ENCODE measurements at places on chromosomes 3 and 15.

DNA sequence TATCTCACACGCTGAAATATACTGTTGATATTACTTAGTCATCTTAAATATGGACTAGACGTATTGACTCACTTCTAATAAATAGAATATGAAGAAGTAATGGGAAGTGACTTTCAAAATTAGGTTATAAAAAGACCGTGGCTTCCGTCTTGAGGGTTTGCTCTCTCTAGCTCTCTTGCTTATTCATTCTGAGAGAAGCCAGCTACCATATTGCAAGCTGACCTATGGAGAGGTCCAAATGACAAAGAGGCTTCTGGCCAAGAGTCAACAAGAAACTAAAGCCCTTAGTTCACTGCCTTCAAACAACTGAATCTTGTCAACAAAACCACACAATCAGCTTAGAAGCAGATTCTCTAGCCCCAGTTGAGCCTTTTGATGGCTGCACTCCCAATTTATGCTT lies 46.1 kb downstream of the SLC9C1 start:
- DNase-seq, result no peak

DNA sequence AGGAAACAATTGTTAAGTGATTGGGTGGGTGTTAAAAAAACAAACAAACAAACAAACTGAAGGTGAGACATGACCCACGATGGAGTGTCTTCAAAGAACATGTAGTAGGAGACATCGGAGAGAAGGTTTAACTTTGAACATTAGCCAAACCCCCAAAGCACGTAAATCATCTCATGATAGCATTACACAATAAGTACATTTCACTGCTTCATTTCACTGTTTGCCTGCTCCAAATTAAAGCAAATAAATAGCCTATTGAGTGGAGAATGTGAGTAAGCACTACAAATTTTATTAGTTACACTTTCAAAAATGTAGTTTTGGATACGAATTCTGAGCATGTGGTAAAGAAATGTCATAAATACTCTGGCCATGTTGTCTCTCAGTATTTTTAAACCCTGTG lies 287.0 kb downstream of the SI start:
- DNase-seq, result no peak

DNA sequence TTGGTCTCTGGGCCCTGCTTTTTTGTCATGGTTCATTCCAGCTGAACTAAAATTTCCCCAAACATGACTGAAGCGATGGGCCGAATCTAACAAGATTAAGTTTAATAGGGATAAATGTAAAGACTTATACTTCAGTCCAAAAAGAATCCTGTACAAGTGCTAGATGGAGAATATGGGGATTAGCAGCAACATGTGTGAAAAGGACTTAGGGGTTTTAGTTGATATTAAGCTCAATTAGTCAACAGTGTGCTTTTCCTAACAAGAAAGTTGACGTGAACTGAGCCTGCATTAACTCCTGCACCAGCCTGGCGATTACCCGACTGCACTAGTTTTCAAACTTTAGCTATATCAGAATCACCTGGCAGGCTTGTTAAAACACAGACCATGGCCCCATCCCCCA lies 61.0 kb upstream of the BBX start:
- DNase-seq, result no peak

GRCh38 chr15:63833021-63833696 lies 589 bp downstream of the HERC1 start:
- no peak for DNase-seq

GRCh38 chr3:181690769-181691168 lies 21.0 kb upstream of the SOX2 start:
- no peak for DNase-seq

DNA sequence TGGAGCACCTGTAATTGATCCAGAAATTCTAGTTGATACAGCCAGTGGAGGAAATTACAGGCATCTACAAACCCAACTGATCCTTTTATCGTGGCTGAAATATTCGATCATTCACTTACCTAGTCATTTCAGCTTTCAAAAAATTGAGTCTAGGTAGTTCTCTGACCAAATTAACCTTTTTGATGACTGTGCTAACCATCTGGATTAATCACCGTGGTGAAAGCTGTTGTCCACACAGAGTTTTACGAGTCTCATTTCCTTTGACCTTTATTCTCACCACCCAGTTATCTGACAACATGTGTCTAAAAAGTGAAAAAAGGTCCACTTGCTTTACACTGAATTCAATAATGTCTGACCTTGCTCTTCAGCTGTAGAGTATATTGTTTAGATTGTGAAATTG lies 354.3 kb downstream of the AGBL1 start:
- DNase-seq, result no peak

GRCh38 chr15:88646088-88646405 lies 7.2 kb downstream of the ISG20 start:
- no peak for DNase-seq

DNA sequence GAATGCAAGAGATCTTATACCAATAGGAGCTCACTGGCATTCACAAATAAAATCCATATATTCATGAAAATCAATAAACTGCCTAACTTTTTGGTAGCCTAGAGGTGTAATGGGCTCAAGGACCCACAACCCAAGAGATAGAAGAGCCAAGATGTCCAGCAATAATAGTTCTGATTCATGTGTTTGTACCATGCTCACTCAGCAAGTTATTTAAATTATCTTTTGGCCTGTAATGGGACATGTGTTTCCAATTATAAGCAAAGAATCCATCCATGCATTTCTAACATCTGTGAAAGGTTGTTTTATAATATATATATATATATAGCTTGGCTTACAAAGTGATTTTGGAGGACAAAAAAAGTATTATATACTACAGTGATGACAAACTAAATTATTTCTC lies 29.7 kb upstream of the SHC4 start:
- no peak for DNase-seq

DNA sequence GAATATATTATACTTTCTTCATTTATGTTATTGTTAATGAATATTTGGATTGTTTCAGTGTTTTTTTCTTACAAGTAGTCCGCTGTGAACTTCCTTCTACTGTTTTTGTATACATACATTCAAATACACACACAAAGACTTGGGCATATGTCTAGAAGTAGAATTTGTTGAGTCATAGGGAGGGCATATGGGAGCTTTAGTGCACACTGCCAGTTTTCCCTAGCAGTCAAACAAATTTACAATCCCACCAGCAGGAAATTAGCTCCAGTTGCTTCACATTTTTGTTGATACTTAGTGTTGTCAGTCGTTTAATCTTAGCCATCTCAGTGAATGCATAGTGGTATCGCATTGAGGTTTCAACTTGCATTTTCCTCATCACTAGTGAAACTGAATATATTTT lies 492.3 kb downstream of the DIPK2A start:
- no peak for DNase-seq

DNA sequence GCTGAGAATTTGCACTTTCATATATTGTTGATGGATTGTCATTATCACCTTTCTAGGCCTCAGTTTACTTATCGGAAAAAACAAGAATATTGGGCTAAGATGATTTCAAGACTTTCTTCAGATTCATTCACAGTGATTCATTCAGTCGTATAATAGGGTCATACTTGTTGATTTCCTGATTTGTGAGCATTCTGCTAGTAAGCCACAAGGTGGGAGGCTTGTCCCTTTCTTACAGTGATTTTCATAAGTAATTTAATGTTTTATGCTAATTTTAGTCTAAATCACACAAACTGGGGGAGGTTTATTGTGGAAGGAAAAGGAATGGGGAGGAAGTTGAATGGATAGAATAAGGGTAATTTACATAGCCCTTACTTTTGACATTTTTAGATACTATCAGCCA lies 126.8 kb upstream of the GOLGA6L4 start:
- DNase-seq, result no peak

GRCh38 chr15:70169147-70169546 lies 71.4 kb upstream of the TLE3 start:
- DNase-seq, result no peak

DNA sequence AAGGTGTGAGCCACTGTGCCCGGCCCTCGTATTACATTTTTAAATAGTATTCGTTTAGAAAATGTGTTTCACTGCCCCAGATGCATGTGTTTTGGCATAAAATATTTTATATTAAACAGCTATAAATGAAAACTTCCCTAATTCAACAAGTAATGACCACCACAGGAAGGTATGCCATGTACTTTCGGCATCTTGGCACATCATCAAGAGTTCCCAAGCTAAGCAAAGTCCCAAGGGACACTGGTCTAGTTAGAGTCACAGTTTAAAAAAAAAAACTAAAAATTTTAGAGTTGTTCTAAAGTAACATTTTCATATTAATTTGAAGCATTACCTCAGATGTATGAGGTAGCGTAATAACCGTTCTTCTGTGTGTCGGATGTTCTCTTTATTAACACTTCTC lies 15.6 kb upstream of the ARPP19 start:
- DNase-seq, result no peak

DNA sequence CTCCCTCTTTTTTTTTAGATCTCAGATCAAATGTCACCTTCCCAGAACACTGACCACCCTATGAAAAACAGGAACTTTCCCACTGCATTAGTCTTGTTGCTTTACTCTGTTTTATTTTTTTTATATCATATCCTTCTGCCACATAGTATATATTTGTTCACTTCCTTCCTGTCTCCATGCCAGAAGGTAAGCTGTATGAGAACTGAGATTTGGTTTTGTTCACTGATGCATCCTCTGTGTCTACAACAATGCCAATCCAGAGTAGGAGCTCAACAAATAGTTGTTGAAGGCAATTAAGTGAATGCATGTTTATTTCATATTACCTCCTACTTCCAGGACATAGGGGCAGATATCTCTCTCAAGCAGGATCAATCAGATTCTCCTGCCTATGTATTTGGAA lies 114.4 kb downstream of the TPRG1 start:
- DNase-seq, result no peak

GRCh38 chr3:72011485-72011884 lies 226.5 kb upstream of the PROK2 start:
- DNase-seq, result no peak

DNA sequence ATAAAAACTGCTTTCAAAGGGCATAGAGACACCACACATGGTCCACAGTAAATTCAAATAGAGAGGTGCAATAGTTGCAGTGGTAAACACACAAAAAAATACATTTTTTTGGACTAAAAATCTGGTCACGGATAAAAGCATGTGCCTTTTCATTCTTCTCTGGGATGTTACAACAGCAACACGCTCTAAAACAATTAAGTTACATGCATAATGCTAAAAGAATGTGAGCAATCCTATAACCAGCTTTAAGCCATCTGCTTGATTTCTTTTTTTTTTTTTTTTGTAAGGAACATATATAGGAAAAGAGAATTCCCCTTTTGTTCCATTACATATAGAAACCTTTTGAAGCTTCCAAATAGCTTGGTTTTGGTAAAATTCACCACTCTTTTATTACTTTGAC lies 20.0 kb downstream of the WNT5A start:
- DNase-seq, result no peak

DNA sequence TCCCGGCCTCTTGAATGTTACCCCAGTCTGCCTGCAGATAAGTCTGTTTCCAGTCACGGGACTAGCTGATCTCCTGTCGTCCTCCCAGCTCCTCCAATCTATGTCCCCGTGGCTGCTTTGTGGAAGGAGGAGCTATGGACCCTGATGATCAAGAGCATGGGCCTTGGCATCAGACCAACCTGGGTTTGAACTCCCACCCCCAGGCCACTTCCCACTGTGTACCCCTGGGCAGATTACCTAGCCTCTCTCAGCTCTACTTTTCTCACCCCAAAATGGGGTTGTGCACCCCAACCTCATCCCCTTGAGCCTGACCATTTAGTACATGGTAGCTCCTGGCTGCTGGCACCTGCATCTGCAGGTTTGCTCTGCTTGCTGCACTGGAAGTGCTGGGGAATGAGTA lies 55.8 kb downstream of the GASK1A start:
- DNase-seq, result no peak

DNA sequence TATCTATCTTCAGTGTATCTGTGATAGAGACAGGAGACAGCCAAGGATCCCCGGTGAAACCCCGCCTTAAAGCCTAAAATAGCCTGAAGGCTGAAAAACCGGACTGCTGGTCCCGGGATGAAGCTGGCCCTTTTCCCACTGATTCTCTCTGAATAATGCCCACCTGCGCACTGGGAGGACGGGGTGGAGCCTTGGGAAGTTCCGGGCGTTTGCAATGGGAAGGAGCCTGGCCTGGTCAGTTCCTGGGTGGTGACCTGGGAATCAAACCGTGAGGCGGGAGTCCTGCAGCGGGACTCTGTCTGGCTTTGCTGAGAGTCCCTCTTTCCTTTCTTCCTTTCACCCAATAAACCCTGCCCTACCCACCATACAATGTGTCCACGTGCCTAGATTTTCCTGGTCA lies 157.9 kb downstream of the C3orf38 start:
- no peak for DNase-seq

DNA sequence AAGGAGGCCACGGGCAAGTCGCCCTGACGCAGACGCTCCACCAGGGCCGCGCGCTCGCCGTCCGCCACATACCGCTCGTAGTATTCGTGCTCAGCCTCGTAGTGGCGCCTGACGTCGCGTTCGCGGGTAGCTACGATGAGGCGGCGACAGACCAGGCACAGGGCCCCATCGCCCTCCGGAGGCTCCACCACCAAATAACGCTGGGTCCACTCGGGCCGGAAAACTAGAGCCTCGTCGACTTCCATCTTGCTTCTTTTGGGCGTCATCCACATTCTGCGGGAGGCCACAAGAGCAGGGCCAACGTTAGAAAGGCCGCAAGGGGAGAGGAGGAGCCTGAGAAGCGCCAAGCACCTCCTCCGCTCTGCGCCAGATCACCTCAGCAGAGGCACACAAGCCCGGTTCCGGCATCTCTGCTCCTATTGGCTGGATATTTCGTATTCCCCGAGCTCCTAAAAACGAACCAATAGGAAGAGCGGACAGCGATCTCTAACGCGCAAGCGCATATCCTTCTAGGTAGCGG lies at the start of gene EPM2AIP1:
EPM2AIP1 (minus strand) TSS at position 326 of the 520 bp plus-strand sequence; CDS start at position 272, 54 bp downstream.
- DNase-seq, result peak; percentile 90

DNA sequence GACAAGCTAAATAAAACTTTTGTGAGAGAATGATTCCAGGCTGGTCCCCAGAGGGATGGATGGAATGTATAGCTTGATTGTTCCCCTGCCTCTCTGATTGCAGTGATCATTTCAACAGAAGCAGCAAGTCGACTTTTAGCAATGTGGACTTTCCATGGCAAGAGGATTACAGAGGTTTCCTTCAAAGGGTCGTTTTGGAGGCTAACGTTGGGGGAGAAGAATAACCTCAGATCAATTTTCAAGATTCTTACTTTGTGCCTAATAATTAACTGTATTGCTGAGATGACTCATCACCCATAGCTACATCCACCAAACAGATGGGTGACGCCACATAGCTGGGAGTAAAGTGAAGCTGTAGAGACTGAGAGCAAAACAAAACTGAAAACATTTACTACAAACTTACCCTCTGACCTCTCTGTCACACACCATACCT lies 79.9 kb downstream of the GTPBP8 start:
- peak; percentile 29 for DNase-seq

- DNase-seq, result no peak
These were observed 8.2 kb upstream of the C3orf38 start for GRCh38 chr3:88141458-88142083.

GRCh38 chr15:45586601-45587094 lies 531 bp upstream of the BLOC1S6 start:
- no peak for DNase-seq

- DNase-seq, result no peak
These were observed 53.7 kb downstream of the CD47 start for GRCh38 chr3:108036984-108037741.

GRCh38 chr15:28107904-28108275 lies 8.8 kb upstream of the OCA2 start:
- DNase-seq, result no peak
